ENCODE measurements at places on chromosomes 7 and 10. TPM values are rescaled to one million over a fixed set of nuclear protein-coding genes. Genes with fewer than 3 reads are reported as not detected.

The PRR15 gene
- total RNA-seq = not detected

The CLDN3 gene
- total RNA-seq = not detected

The ARL5B gene
- total RNA-seq = 12.8 TPM

The SAMD9L gene
- 3.8 TPM for total RNA-seq

The VIPR2 gene
- not detected for total RNA-seq

The USP54 gene
- 5.3 TPM for total RNA-seq

The FAM241B gene
- 4.3 TPM for total RNA-seq

The ECHDC3 gene
- total RNA-seq = 45.2 TPM

- DNase-seq = no peak
Observed at GRCh38 chr7:14092331-14092730, 102.9 kb upstream of the ETV1 start.

GRCh38 chr7:36863901-36864701, 139.8 kb upstream of the AOAH start:
- no peak for DNase-seq

- no peak for DNase-seq
Observed at GRCh38 chr7:96284835-96285234, 37.1 kb downstream of the SLC25A13 start.

DNA sequence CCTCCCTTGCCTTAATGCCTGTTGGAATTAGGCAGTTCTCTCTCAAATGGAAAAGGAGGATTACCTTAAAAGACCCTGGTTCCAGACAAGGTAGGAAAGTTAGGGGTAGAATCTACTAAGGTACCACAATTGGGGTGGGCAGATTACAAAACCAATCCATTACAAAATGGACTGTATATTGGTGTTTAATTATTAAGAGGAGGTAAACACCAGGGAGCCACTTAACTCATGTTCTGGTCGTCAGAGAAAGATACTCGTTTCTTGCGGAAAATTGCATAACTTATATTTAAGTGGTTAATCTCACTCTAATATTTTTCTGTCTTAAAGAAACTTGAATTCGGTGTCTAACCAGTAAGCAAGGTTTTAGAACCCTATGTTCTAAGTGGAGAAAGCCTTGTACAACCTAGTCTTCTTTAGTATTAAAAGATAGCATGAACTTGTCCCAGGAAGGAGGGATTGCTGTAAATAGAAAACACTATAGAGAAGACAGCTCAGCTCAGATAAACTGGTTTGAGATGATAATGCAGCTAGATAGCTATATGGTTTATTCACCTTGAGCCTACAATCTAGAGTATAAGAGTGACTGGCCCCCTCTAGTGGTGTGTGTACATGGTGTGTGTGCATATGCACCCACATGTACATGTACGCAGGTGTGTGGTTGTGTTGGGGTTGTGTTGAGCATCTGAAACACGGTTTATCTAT, 58.0 kb upstream of the STRIP2 start:
- DNase-seq = no peak

DNA sequence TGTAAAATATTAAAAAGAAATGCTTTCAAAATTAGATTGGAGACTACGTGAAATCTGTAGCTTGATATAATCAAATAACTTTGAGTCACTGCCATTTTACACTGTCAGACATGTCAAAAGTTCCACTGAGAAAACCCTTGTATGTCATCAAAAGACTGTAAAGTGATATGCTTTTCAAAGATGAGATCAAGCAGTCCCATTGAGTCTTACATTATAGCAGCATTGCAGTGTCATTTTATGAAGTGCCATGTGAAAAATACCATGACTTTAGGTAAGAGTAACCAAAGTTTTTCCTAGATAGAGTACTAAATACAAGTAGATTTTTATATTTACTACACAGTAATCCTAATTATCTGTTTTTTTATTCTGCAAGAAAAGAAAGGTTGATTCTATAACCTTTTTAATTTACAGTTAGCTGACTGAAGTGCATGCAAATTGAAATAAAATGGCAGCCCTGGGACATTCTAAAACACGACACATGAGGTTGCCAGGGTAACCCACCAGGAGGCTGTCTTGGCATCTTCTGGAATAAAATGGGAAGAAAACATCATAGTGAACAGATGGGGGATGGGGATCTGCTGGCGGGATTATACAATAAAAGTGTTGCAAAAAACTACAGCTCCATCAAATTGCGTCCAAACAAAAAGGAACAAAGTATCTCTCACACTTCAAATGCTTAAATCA, 91.3 kb upstream of the TMEM106B start:
- DNase-seq = no peak

GRCh38 chr10:78044699-78045098, 11.0 kb downstream of the RPS24 start:
- peak; percentile 12 for DNase-seq

DNA sequence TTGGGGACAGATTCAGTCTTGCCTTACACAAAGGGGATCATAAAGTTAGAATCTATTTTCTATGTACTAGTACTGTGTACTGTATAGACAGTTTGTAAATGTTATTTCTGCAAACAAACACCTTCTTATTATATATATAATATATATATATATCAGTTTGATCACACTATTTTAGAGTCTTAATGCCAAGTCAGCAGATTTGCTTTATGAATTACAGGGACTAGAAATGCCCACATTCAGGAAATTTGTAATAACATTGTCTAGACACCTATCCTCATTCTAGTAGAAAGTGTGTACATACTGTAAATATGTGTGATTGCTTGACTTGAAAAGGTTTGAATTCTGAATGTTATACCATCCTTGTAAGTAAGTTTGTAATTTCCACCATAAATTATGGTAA, 111.2 kb downstream of the NSUN6 start:
- no peak for DNase-seq

GRCh38 chr10:2782265-2782664, 285.1 kb upstream of the PFKP start:
- no peak for DNase-seq

DNA sequence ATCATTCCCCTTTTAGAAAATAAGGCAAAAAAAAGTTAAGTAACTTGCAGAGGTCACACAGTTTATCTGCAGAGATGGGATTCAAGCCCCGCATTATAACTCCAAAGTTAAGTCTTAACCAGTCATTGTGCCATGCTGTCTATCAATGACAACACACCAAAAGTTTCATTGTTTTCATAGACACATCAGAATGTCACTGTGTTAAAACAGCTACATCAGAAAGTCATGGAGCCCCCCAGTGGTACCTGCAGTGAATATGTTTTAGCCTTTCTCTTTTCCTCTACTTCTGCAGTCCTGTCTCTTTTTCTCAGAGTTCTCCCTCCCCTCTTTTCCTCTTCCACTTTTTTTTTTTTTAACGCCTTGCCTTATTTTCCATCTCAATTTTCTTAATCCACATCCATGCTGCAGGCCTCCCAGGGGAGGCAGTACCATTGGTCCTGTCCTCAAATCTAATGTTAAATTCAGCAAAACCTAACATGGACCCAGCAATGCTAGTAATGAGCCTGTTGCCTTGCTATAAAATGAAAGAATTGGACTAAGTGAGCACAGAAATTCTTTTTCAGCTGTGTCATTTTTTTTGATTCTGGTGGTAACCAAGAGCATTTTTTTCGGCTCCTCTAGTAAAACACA, 3.8 kb upstream of the NRCAM start:
- DNase-seq = no peak

DNA sequence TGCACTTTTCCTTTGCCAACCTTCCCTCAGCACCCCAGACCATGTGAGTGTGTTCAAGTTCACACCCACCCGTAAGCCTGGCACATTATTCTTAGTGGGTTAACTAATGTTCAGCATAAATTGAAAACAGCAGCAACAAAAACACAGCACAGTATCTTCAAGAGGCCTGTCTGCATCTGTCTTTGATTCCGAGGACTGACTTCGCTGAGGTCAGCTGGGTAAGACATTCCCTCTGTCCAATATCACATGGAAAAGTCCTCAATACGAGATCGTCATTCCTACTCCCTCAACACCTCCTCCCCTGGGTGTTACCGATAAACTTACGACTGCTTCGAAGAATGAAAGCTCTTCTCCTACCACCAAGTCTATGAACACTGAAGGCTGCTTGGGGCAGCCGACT, 218.8 kb downstream of the SFMBT2 start:
- no peak for DNase-seq

DNA sequence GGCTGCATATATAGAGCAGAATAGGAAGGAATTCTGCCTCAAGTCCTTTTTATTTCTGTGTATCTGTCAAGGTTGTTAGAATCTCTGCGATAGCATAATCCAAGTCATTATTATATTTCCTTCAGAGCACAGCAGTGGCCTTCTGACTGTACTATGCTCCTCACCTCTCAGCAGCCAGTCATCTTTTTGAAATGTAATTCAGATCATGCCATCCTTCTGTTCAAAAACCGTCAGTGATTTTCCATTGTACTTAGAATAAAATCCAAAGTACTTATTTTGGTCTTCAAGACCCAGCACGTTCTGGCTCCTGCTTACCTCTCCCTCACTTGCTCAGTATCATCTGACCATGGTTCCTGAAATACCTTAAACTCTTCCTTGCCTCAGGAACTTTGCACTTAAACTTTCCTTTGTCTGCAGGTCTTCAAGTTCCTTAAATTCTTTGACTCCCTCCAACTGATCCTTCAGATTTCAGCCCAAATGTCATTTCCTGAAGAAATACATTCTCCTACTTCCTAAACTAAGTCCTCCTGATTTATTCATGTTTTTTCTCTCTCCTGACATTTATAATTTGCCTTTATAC, 112.4 kb downstream of the ST7 start:
- DNase-seq = no peak

GRCh38 chr7:114718861-114719260, 203.0 kb upstream of the MDFIC start:
- no peak for DNase-seq

Data from MG63 (cell line).